NCI-H2171 (cell line): ENCODE measurements at places on chromosomes 4 and X.

- DNase-seq: no peak
Measured at GRCh38 chr4:142645475-142646108, 200.5 kb downstream of the INPP4B start.

DNA sequence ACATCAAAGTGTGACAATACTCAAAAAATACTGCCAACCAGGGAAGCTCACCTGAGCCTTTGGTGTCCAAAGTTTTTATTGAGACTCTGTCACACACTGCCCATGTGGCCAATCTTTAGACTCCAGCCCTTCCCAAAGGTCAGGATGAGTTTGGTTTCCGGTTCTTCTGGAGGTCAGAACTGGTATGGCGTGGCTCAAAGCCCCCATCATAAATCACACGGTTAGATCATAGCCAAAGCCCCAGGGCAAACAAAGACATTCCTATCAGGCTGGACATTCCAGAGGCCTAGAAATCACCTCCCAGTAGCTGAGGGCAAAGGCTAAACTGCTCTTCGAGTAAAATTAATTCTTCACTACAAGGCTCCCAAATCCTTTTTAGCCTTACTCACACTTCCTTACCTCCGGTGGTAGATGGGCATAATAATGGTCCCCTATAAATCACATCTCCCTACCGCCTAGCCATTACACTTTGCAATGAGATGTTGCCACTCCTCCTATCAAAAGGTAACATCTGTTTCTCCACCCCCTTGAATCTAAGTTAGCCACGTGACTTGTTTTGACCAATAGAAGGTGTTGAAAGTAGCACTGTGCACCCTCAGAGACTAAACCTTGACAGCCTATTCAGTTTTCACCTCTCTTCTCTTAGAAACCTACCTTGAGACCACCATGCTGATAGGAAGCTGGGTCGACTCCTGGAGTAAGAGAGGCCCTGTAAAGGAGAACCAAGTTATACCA lies 137.8 kb upstream of the DUSP21 start:
- no peak for DNase-seq

GRCh38 chr4:83356899-83357661 lies 22.4 kb upstream of the HPSE start:
- DNase-seq: no peak

GRCh38 chrX:152601848-152602616 lies 35.7 kb upstream of the GABRQ start:
- DNase-seq: no peak

- no peak for DNase-seq
Measured at GRCh38 chrX:72114306-72114705, 17.4 kb downstream of the RTL5 start.

DNA sequence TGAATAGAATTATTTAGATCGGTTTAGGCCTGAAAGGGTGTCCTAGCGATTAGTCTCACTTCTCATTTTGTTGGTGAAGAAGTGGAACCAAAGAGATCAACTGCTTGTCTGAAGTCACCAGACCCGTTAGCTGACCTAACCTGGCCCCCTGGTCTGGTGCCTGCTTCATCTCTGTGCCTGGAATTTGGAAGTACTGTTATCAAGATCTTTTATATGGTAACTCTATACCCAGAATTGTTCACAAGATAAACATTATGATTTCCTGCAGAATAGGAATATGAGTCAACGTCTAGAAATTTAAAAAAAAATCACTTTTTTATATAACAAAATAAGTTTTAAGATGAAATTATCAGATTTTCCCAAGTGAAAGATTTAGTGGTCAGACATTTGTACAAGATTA lies 37.2 kb downstream of the LRP2BP start:
- no peak for DNase-seq

DNA sequence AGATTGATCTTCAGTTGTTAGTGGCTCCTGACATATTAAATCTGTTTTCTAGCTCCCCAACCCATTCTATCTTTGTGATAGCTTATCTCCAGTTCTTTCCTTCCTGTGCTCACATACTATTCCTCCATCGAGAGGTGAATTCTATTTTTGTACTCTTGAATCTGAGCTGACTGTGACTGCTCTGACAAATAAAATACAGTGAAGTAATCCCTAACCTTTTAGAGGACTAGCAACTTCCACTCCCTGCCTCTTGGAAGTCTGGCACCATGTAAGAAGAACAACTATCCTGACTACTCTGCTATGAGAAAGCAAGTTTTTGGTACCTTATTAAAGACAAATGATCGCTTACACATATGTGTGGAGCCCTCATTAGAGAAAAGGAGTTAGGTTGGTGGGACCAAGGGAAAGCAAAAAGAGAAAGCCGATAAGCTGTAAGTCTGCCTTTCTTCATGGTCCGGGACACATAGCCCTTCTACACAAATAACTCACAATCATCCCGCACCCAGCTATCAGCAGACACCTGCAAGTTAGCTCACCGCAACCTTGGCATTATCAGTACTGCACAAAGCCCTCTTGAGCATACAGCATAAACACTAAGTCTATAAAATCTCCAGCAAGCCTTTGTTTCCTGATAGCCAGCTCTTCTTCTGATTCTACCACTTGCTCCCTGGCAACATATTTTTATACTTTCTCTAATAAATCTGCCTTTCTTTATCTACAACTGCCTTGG lies 13.5 kb upstream of the PPM1K start:
- no peak for DNase-seq

GRCh38 chrX:19799319-19800182 lies 87.8 kb downstream of the SH3KBP1 start:
- DNase-seq: peak; percentile 15

DNA sequence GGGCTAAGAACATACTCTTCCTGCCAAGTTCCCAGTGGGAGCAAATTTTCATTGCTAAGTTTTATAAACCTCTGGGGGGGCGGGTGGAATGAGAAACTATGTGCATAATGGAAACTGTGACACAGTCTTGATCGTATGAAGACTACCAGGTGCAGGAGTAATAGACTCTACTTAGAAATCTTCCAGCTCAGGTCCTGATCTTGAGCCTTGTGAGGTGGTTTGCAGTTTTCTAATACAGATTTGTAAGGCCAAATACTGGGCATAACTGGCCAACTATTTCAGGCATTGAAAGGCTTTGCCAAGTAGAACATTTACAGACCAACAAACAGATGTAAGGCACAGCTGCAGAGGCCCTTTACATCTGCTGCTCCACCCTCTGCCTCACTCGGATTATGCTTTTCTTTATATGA lies 89.7 kb upstream of the CBR4 start:
- DNase-seq: no peak

DNA sequence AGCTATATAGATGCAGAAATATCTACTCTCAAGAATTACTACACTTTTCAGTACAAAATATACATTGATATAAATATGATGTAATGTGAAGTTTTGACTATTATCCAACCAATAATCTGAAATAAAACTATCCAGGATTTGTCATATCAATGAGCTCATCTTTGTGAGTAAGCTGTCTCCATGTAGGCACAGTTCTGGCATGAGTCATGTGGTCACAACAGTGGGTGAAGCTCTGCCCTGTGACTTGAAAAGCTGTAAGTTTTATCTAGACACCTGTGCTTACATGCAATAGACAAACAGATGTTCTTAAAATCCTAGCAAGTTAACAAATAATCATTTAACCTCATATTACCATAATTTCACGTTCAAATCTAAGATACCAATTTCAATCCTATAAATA lies 192.7 kb downstream of the GABRG1 start:
- no peak for DNase-seq

DNA sequence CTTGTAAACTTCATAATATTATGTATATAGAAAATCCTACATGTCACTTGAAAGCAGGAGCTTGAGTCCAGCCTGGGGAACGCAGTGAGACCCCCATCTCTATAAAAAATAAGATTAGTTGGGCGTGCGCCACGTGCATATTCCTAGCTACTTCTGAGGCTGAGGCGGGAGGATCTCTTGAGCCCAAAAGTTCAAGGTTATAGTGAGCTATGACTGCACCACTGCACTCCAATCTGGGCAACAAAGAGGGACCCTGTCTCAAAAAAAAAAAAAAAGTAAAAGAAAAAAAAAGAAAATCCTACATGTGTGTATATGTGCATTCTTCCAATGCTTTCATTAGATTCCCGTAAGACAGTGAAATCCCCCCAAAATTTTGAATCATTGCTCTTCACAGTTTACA lies 1.7 kb downstream of the SEC31A start:
- no peak for DNase-seq

DNA sequence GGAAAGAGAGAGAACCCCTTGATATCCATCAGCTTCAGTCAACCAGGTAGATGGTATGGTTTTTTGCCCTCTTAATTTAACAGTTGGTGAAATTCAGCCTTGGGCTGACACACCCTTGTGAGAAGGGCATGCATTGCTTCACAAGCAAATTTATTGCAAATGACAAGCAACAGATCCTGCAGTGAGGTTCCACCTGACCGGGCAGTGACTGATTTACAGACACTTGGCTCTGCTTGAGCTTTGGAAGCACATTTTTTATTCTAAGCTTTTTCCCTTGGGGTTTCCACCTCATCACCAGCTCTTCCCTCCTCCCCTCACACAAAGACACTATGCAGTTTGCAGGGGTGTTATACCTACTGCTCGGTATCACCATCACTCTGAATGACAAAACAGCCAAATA lies 28.3 kb upstream of the SERTM2 start:
- peak; percentile 3 for DNase-seq

GRCh38 chr4:41189666-41190065 lies 24.7 kb downstream of the APBB2 start:
- DNase-seq: no peak

GRCh38 chr4:141046255-141046654 lies 87.0 kb downstream of the RNF150 start:
- no peak for DNase-seq

DNA sequence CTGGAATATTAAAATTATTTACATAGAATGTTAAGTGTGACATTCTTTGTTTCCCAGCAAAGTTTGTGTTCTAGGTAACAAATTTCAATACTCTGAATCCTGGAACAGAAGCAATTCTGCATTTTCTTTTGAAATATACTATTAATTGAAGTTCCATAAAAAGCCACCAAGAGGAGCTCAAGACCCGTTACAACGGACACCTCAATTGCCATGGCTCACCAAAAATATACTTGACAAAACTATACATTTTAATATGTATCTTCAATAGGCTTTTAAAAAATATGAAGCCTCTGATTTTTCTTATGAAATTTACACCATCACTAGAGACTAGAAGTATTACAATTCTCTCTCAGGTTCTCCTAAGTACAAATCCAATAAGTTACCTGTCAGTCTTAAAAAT lies 111.4 kb downstream of the NYX start:
- no peak for DNase-seq

DNA sequence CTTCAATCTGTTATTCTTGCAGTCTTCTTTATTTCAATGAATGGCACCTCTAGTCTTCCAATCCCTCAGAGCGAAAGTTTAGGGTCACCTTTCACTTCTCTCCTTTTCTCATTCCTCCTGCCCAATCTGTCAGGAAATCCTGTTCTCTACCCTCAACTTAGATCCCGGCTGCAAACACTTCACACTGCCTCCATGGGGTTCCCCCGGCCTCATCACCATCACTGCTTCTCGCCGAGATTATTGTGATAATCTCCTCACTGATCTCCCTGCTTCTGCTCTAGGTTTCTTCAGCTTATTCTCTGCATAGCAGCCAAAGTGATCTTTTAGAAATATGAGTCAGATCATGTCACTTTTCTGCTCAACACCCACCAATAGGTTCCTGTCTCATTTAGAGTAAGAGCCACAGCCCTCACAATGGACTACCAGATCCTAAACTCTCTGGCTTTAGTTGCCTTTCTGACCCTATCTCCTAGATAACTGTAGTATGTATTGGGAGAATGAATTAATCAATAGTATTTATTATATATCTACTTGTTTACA lies 43.6 kb upstream of the TBC1D9 start:
- DNase-seq: no peak

DNA sequence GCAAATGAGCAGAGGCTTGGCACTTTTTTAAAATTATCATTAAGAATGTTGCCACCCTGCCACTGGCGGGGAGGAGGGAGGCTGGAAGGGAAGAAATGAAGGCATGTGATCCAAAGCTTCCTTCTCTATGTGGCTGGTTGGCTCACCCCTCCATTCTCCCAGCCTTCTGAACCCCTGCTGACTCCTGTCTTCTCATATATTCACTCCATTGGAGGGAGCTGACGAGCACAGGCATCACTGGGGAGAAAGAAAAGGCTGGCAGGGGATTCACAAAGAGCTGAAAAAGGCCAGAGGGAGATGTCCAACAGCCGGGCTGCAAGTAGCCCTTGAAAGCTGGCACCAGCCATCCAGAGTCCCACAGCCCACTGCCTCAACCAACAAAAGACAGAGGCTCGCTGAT lies 495.6 kb downstream of the BCOR start:
- DNase-seq: no peak

DNA sequence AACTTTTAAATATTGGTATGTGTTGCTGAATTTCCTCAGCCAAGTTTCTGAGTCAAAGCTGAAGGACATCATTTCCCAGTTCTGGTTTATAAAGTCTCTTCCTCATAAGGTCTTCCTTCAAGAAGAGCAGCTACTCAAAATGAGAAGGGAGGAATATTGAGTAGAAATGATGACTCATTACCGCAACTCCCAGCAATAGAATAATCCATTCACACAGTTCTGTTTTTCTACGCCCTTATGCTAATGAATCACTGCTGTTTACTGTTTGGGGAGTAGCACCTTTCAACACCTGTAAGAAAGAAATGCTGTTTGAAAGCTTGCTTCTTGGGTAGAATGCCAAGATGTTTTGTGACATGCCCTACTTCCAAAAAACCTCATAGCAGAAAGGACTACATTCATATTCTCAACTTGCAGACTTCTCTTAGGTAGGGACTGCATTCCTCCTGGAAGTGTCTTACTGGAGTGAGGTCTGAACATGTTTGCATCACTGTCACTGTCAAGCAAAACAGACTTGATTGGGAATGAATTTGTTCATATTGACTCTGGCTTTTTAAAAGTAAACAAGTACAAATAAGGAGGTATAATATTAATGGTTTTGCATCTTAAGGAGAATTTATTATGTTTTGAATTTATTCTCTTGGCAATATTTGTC lies 147.2 kb upstream of the BANK1 start:
- DNase-seq: no peak

- DNase-seq: no peak
Measured at GRCh38 chr4:1010395-1011021, 918 bp upstream of the FGFRL1 start.

DNA sequence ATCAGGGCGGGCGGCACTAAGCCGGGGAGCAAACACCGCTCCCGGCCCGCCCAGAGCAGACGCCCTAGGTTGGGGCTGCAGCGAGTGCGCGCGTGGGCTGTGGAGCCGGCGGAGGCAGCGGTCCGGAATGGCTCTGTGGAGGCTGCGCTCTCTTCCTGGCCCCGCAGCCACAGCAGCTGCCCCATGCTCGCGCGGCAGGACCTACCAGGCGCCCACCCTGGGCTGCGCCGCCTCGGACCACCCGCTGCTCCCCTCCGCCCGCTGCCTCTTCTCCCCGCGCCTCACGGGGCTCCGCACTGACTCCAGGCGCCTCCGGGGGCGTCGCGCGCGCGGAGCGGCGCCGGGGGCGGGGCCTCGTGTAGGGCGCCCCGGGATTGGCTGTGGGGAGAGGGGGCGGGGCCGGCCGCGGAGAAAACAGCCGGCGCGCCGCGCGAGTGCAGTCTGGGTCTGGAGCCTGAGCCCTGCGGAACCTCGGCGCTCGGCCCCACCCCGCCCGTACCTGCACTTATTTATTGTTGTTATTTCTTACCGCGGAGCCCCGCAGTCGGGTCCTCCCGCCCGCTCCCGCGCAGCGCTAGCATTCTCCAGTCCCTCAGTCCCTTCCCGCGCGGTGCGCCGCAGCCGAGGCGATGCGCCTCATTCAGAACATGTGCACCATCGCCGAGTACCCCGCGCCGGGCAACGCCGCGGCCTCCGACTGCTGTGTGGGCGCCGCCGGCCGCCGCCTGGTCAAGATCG lies at the start of gene RASL11B:
TSS of gene RASL11B (plus strand) at position 439 of the 738 bp plus-strand sequence. CDS start at position 630, 191 bp downstream.
- DNase-seq: peak; percentile 65

- no peak for DNase-seq
Measured at GRCh38 chr4:98406819-98407218, 145.6 kb downstream of the RAP1GDS1 start.
